NCI-H774 (cell line): ENCODE measurements at places on chromosomes 1 and 21.
A peak's percentile ranks its signal among the peaks of the same experiment; 100 is the strongest.

DNA sequence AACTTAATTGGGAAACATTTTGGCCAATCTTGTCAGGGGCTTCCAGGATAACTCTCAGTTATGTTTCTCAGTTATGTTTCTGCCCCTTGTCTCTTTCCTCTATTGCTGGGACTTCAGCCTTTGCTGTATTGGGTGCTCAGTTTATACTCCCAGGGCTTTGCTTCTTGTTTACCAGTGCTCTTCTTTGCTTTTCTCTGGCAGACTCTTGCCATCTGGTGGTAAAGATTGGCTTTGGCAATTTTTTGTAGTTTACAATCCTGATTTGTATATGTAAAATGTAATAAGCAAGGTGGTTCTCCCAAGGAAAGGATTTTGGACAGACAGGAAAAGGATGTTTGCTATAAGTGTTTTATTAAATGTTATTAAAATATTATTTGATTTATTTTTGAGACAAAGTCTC, 37.9 kb downstream of the FABP3 start:
- DNase-seq: peak; percentile 58

- no peak for DNase-seq
Observed at GRCh38 chr1:247409869-247410544, 6.0 kb upstream of the NLRP3 start.

GRCh38 chr1:65952696-65953095, 160.0 kb downstream of the PDE4B start:
- no peak for DNase-seq

DNA sequence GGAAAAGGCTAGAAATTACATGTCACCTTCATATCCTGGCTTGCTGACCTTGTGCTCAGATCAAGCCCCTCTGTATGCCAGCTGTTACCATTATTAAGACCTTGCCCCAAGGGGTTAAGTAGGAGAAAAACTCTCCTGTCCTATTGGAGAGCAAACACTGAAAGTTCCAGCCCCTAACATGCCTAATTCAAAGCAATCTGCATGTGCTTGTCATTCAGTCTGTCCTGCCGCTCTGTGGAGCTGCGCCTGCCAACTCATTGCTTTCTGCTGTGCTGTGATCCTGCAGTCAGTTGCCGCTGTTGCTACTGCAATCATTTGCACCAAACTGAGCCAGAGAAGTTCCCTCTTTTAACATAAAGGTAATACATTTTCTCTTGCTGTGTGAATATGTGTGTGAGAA, 113.4 kb downstream of the DISP1 start:
- DNase-seq: peak; percentile 88

DNA sequence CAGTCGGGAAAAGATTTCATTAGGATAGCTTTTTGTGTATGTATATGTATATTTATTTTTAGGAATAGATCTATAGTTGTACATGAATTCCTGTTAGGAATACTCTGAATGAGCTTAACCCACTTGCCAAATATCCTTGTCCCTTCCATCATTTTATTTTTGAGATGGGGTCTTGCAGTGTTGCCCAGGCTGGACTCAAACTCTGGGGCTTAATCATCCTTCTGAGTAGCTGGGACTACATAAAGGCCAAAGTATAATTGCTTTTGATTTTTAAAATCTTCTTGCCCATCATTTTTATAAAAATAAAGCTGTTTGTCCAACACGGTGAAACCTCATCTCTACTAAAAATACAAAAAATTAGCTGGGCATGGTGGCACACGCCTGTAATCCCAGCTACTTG, 20.2 kb upstream of the PLEKHM2 start:
- DNase-seq: no peak

GRCh38 chr21:38878379-38879179, 72.8 kb downstream of the ETS2 start:
- DNase-seq: no peak

DNA sequence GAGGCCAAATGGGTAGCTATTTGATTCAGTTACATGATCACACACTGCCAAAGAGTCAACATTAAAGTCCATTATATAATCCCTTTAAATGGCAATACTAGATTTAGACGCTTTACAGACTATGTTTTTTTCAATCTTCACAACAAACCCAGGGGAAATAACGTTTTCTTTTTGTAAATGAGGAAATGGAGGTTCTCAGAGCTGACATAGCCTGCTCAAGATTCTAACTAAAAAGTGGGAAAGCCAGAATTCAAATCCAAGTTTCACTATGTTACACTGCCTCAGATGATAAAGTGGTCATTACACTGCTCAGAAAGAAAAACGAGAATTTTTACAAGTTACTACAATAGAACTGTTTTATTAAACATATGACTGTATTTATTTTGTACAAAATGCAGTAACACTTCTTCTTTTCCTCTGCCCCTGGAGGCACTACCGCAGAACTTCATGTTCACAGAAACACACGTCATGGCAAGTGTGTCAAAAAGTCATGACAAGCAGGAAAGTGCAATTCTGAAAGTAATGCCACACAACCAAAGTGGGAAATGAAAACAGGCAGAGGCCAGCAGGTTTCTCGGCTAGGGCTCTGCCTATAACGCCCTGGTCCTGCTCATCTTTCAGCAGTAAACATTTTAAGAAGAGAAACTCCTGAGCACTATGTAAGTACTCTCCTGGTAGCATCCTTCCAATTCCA, 19.0 kb downstream of the THEMIS2 start:
- DNase-seq: no peak
